ENCODE measurements at places on chromosomes 7 and 10.

DNA sequence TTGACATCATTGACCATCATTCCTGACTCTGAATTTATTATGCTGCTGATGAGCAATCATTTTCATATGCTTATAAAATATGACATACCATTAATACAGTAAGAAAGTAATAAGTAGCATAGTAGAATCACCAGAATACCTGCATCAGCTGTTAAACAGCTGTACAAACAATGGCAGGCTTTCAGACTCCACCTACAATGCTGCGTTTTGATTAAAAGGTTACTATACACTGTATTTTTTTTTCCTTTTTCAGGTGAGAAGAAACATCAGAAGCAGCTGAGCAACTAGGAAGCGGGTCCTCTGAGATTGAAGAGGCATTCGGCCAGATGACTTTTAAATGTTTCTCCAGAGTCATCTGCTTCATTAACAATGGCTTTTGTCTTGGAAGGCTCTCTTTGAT, 7.1 kb downstream of the ASNS start:
- H3K27ac ChIP-seq, result no peak overlapping the region
- H3K4me1 ChIP-seq, result no peaks in the 10 kb centered on the region
- H3K27me3 ChIP-seq, result no peaks in the 10 kb centered on the region
- DNase-seq, result no peak

GRCh38 chr7:107856806-107857540, 34.0 kb upstream of the DLD start:
- H3K27me3 ChIP-seq, result no peaks in the 10 kb centered on the region
- no peak overlapping the region for H3K27ac ChIP-seq
- no peak for DNase-seq
- H3K4me1 ChIP-seq, result peaks cover 13% of the 10 kb centered on the region
- H3K4me3 ChIP-seq, result no peak overlapping the region

DNA sequence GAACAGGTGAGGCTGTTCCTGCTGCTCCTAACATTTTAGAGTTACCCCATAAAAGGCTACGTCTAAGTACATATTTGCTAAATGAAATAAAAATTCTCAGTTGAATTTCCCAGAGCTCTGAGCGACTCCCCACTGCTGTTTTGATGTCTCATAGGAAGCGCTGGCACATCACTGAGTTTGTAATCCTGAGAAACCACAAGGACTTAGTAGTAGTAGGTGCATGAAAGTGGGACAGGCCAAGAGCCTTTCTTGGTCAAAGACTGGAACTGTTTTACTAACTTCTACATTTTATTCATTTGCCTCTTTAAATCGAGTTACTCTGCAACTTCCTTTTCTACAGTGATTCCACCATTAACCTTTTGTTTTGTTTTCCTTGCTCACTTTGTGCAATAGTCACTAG, 85.9 kb downstream of the XPNPEP1 start:
- no peak for DNase-seq
- no peaks in the 10 kb centered on the region for H3K27me3 ChIP-seq
- H3K36me3 ChIP-seq, result no peaks in the 10 kb centered on the region
- no peaks in the 10 kb centered on the region for H3K4me1 ChIP-seq
- H3K27ac ChIP-seq, result no peak overlapping the region

- H3K36me3 ChIP-seq, result peaks cover 6% of the 10 kb centered on the region
- no peaks in the 10 kb centered on the region for H3K27me3 ChIP-seq
- H3K4me1 ChIP-seq, result no peaks in the 10 kb centered on the region
These were observed 66.0 kb downstream of the CHCHD3 start for GRCh38 chr7:133015888-133016287.

- no peak overlapping the region for H3K4me3 ChIP-seq
- H3K27me3 ChIP-seq, result no peaks in the 10 kb centered on the region
- no peak overlapping the region for H3K27ac ChIP-seq
- no peaks in the 10 kb centered on the region for H3K4me1 ChIP-seq
These were observed 265.1 kb upstream of the ZNF32 start for GRCh38 chr10:43913676-43914235.

DNA sequence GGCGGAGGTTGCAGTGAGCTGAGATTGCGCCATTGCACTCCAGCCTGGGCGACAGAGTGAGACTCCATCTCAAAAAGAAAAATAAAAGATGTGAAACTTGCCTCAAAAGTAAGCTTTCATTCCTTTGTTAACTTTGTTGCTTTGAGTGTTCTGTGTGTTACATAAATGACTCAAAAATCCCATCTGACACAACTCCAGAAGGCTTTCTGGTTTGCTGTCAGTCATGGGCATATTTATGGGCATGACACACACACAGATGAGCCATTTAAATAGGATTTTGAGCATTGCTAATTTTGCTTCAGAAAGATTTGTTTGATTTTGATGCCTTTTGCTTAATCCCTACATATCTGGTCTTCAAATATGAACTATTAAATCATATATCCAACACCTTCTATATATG, 82.6 kb downstream of the CACNB2 start:
- no peak overlapping the region for H3K27ac ChIP-seq
- H3K4me1 ChIP-seq, result peaks cover 7% of the 10 kb centered on the region
- no peaks in the 10 kb centered on the region for H3K36me3 ChIP-seq

- no peak for DNase-seq
- H3K36me3 ChIP-seq, result no peaks in the 10 kb centered on the region
- H3K4me3 ChIP-seq, result no peak overlapping the region
- no peak overlapping the region for H3K27ac ChIP-seq
- H3K27me3 ChIP-seq, result no peaks in the 10 kb centered on the region
- H3K4me1 ChIP-seq, result peaks cover 21% of the 10 kb centered on the region
These were observed 2.7 kb downstream of the CUL1 start for GRCh38 chr7:148701414-148701813.

DNA sequence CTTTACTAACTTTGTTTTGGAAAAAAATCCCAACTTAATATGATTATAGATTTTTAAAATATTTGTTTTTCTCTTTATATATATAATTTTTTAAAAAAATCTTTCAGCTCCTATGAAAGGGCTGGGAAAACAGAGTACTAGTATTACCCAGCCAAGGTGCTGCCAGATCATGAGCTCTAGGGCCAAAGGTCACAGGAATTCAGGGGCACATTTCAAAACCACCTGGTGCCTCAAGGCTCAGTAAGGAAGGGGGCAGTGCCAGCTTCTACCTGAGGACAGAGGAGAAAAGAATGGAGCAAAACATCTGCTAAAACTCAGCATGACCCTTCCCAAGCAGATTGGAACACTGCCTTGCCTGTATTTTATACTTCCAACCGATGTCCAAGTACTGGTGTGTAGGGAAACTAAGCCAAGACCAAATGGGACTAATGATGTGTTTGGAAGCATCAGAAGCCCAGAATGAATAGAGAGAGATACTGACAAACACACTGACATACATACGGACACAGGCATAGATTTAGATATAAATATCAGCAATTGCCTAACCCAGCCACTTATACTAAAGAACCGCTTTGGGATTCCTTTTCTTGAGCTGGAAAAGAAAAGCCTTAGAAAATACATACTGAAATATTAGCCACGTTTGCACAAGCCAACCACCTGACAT, 667.3 kb downstream of the PARD3 start:
- DNase-seq, result no peak
- H3K27ac ChIP-seq, result no peak overlapping the region
- H3K4me1 ChIP-seq, result no peaks in the 10 kb centered on the region
- no peak overlapping the region for H3K4me3 ChIP-seq
- no peaks in the 10 kb centered on the region for H3K36me3 ChIP-seq

DNA sequence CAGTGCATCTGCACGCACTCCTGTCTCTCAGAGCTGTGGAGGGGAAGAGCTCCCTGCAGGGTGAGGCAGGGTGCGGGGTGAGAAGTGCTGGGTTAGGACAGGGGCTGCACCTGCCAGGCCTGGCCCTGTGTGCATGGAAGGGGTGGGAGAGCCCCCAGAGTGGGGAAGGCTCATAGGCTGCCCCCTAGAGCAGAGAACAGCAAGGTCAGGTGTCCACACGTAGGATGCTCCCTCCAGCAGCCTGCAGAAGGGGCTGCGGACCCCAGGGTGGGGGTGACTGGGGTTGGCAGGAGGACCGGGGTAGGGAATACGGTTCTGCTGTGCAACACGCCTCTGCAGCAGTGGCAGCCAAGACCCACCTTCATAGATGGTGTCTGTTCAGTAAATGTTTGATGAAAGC, 208.6 kb downstream of the PTPRN2 start:
- H3K36me3 ChIP-seq, result no peaks in the 10 kb centered on the region
- no peaks in the 10 kb centered on the region for H3K4me1 ChIP-seq
- H3K4me3 ChIP-seq, result no peak overlapping the region
- DNase-seq, result no peak
- no peak overlapping the region for H3K27ac ChIP-seq

GRCh38 chr7:1134951-1135350, 25.0 kb downstream of the ZFAND2A start:
- no peak overlapping the region for H3K4me3 ChIP-seq
- no peaks in the 10 kb centered on the region for H3K27me3 ChIP-seq
- no peak for DNase-seq
- no peaks in the 10 kb centered on the region for H3K36me3 ChIP-seq
- no peak overlapping the region for H3K27ac ChIP-seq

GRCh38 chr7:89265631-89266030, 470.1 kb upstream of the TEX47 start:
- no peaks in the 10 kb centered on the region for H3K27me3 ChIP-seq
- no peak for DNase-seq
- H3K4me3 ChIP-seq, result no peak overlapping the region

- H3K4me1 ChIP-seq, result peaks cover 8% of the 10 kb centered on the region
- no peak overlapping the region for H3K27ac ChIP-seq
- H3K27me3 ChIP-seq, result no peaks in the 10 kb centered on the region
- H3K4me3 ChIP-seq, result no peak overlapping the region
- no peak for DNase-seq
- no peaks in the 10 kb centered on the region for H3K36me3 ChIP-seq
These were observed 43.0 kb downstream of the TMEM130 start for GRCh38 chr7:98826811-98827231.

- H3K27ac ChIP-seq, result no peak overlapping the region
- no peaks in the 10 kb centered on the region for H3K27me3 ChIP-seq
- no peaks in the 10 kb centered on the region for H3K4me1 ChIP-seq
- H3K36me3 ChIP-seq, result no peaks in the 10 kb centered on the region
These were observed 17.8 kb downstream of the PRSS2 start for GRCh38 chr7:142788303-142789289.

DNA sequence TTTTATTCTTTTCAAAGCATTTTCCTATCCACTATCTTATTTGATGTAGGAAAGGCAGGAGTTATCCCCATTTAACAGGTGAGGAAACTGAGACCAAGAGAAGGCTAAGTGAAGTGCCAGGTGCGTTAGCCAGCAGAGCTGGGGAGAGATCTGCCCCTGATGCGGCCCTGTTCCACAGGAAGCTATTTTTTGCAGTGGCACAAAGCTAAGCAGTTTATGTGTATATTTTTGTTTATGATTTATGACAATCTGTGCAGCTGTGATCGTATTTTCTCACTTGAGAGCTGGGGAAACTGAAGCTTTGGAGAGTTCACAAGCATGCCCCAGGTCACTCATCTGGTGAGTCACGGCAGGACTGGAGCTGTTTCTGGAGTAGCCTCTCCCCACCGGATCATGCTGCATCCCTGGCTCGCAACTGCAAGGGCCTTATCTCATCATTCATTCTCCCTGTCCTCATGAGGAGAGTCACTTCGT, 38.8 kb downstream of the SLC29A3 start:
- no peaks in the 10 kb centered on the region for H3K27me3 ChIP-seq
- no peaks in the 10 kb centered on the region for H3K36me3 ChIP-seq
- no peaks in the 10 kb centered on the region for H3K4me1 ChIP-seq
- no peak overlapping the region for H3K27ac ChIP-seq

GRCh38 chr10:124000792-124001201, 92.6 kb downstream of the CHST15 start:
- no peak overlapping the region for H3K27ac ChIP-seq
- H3K4me3 ChIP-seq, result no peak overlapping the region
- no peak for DNase-seq
- H3K4me1 ChIP-seq, result peaks cover 22% of the 10 kb centered on the region

DNA sequence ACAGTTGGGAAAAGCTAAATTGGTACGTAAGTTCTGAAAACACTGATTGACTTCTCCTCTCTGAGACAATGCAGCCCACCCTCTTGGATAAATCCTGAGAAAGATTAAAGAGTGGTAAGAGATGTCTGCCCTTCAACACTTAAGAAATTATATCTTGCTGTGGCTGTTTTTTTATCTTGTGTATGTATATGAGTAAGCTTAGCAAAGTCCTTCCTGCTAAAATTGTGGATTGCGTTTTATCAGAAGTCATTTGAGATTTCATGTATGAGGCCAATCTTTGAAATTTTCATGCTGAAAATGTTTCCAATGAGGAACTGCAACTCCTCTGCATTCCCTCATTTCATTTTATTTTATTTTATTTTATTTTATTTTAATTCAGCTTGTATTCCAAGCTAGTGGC, 106.2 kb upstream of the INHBA start:
- no peaks in the 10 kb centered on the region for H3K4me1 ChIP-seq
- no peak overlapping the region for H3K27ac ChIP-seq

DNA sequence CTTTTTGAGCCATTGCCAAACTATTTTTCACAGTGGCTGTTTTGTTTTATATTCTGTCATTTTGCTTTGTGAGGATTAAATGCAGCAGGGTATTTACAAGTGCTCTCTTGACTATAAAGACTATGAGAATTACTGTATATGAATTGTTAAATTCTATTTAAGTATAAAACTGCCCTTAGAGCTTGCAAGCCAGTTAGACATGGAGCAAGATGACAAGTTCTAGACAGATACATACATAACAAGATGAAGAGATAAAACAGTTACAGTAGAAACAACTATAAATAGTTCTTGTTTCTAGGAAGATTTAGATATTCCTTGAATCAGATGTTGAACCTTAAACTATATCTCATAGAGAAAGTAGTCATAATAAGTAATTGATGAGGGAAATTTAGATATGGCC, 60.6 kb downstream of the DNAH11 start:
- H3K27ac ChIP-seq, result no peak overlapping the region
- H3K4me1 ChIP-seq, result no peaks in the 10 kb centered on the region
- H3K27me3 ChIP-seq, result no peaks in the 10 kb centered on the region
- H3K36me3 ChIP-seq, result no peaks in the 10 kb centered on the region
